ENCODE measurements at places on chromosomes 2 and 18.
A peak's percentile ranks its signal among the peaks of the same experiment; 100 is the strongest.

DNA sequence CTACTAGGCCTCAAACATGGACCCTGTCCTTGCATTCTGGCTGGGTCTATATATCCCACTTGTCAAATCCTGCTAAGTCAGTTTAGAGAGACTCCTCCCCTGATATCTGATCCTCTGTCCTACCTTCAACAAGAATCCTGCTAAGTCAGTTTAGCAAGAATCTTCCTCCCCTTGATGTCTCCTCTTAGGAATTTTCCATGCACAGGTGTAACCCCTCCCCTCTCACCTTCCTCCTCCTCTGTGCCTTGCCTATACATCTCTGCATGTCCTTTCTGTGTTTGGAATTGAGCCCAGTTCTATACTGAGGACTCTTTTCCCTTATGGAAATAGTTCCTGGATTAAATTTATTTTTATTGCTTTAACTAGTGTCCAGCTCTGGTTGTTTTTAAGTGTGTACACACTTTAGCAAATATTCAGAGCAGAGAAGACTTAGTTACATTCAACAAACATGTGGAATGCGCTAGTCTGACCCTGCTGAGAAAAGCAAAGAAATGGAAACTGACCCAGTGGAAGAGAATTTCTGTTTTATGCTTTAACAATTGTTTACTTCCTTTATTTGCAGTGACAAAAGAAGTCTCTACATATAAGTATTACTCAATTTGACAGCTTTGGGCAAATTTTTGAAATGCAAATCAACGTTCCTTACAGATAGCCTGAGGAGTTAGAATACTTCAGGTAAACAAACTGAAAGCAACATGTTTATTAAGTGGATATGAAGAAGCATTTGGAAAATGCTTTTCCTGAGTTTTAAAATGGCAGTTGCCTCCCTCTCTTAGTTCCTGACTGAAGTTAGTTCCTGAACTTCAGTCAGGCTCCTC lies 80.6 kb downstream of the RIT2 start:
- DNase-seq: no peak

- DNase-seq: peak; percentile 13
Observed at GRCh38 chr2:7037340-7038333, 120.4 kb downstream of the RNF144A start.

DNA sequence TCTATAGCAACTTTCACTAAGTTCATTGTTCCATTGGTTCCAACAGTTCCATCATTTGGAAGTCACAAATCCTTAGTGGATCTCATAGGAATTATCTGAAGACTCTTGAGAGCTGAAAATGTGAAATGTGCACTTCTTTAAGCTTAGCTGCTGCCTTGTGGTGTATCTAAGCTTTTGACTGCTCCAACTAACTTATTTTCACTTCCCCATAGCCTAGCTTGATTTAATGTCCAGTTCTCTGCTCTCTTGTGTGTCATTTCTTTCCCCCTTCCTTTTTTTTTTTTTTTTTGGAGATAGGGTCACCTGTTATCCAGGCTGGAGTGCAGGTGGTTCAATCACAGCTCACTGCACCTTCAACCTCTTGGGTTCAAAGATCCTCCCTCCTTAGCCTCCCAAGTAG lies 34.9 kb upstream of the CD302 start:
- DNase-seq: no peak

DNA sequence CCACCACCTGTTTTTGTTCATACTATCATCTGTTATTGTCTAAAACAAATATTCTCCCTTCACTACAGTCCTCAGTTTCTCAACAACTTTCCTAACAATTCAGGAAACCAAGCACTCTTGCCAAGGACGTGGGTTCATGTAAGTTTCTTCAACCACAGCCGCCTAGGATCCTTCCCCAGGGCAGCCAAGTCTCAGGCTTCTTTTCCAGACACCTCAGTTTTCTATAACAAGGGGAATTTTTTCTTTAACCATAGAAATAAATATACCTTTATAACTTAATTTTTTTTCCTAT lies 39.4 kb upstream of the AGPS start:
- DNase-seq: no peak

DNA sequence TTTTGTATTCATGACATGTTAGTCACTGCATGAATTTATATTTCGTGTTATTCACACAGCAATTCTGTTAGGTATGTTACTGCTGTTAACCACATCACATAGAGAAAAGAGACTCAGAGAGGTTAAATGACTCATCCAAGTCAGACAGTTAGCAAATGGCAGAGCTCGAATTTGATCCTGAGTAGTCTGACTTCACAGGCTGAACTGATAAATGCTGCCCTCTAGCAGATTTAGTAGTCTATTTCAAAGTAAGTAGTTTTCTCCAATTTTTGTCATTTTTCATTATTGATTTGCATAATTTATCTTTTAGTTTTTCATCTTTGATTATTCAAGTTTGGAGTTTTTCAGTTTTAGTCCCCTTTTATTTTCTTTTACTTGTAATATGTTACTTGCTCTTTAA lies 58.3 kb downstream of the WDR7 start:
- DNase-seq: no peak

DNA sequence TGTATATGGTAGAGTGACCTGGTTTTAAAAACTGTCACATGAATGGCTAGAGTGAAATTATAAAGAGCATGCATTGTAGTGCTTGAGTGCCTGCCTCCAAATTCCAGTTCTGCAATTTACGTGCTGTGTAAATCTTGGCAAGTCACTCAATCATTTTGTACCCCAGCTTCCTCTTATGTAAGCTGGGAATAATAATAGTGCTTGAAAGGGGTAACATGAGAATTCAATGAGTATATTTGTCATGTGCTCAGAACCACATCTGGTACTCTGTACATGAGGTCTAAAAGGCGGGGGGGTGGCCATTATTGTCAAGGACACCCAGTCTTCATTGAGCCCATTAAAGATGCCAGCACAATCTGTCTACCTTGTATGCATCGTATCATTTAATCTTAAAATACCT lies 214.8 kb downstream of the MC4R start:
- DNase-seq: no peak

DNA sequence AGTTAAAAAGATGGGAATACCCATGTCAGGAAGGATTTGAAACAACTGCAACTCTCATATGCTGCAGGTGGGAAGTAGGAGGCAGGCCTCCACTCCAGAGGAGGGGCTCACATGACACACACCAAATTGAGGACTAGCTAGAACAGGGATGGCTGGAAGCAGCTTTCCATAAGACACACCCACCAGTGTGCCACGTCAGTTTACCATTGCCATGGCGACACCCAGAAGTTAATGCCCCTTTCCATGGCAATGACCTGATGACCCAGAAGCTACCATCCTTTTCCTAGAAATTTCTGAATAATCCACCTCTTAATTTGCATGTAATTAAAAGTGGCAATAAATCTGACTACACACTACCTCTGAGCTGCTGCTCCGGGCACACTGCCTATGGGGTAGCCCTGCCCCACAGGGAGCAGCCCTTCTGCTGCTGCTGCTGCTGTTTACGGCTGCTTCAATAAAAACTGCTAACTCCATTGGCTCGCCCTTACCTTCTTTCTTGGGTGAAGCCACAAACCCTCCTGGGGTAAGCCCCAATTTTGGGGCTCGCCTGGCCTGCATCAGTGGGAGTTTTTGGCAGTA lies 89.4 kb downstream of the RRM2 start:
- no peak for DNase-seq

DNA sequence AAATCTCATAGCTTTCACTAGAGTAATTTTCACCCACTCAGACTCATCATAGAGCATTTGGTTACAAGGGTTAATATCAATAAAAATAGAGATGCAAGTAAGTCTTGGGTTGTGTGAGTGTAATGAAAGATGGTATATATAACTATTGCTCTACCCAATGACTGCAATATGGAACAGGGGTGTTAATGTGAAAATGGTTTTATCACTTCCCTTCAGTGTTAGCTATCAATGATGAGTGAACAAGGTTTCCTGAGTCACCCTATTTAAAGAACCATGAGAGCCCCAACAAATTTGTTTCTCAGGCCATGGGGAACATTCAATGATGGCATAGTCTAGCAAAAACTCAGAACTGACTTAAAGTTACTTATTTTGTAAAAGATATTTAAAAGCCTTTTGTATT lies 1133.6 kb upstream of the ZEB2 start:
- no peak for DNase-seq
